ENCODE measurements at places on chromosomes 1 and 21. TPM values are rescaled to one million over a fixed set of nuclear protein-coding genes. Genes with fewer than 3 reads are reported as not detected.

The C8B gene
- total RNA-seq: not detected

GRCh38 chr1:27506703-27507102 is 16.7 kb upstream of the WASF2 start:
- no peak for DNase-seq

GRCh38 chr1:174189428-174190062 is 30.2 kb downstream of the RABGAP1L start:
- DNase-seq: no peak

The S100A3 gene
- total RNA-seq: 2.3 TPM

- peak; percentile 80 for DNase-seq
Observed at GRCh38 chr1:230031131-230031530, 35.9 kb upstream of the GALNT2 start.

DNA sequence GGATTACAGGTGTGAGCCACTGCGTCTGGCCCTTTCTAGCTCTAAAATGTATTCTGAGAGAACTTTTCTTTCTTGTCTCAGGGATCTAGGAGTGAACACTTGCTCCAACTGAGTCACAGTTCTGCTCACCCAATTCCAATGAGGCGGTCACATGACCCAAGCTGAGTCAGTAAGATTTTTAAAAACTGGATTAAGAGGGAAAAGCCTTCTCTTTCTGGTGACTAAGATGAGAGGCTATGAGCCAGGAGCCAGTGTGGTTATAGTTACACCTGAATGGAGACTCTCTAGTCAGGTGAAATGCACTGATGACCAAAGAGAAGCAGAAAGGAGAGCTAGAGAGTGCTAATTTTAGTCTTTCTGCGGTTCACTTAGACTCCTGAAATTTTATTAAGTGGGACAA is 9.5 kb upstream of the DEPDC1 start:
- DNase-seq: peak; percentile 73

- DNase-seq: peak; percentile 59
Observed at GRCh38 chr1:61616830-61617229, 108.1 kb downstream of the TM2D1 start.

DNA sequence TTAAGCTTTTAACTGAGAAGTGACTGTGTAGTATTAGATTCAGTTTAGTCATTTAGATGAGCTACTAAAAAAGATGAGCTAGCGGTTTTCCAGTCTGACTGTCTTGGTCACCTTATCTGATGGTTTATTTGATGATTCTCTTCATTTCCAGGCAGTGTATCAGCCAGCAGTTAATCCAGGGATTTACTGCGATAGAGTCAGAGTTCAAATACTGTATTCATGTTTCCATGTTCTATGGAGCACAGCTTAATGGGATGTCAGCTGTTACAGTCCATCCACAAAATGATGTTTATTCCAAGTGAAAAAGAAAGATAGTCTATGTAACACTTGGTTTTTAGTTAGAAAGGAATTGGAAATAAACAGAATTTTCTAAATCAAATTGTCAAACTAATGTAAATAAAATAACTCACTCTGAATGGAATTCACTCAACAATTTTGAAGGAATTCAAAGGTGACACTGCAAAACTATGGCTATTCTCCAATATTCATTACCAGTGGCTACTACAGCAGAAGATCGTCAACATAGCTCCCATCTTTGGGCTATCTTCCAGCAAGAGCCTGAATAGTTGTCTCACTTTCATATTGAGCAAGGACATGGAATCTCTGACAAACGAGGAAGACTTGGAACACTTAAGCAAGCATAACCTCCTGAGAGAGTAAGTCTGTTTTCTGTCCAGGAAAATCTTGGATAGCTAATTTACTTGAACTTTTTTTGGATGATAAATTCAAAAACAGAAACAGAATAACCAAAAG is 54.6 kb upstream of the DPT start:
- DNase-seq: no peak

The ANKRD35 gene
- 3.7 TPM for total RNA-seq

The PROX1 gene
- under 0.01 TPM for total RNA-seq

The RHD gene
- total RNA-seq: not detected

The CA14 gene
- total RNA-seq: not detected

The DCDC2B gene
- not detected for total RNA-seq

DNA sequence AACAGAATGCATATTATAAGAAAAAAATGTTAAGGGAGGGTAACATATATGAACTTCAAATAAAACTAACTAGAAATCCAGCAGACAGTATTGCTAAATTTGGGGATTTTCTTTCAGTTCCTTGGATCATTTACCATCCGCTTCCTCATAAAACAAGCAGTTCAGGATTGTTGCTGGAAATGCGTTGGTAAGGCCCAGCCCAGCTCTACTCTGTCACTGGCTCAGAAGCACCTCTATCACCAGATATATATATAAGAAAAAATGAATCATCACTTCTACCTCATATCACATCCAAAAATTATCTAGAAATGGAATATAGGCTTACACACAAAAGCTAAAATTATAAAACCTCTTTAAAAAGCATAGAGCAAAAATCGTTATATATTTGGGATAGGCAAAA is 28.2 kb upstream of the COG2 start:
- DNase-seq: no peak

The NCF2 gene
- 96.4 TPM for total RNA-seq

GRCh38 chr1:220280249-220280648 is 8.0 kb upstream of the RAB3GAP2 start:
- DNase-seq: no peak

The KCNE2 gene
- not detected for total RNA-seq

DNA sequence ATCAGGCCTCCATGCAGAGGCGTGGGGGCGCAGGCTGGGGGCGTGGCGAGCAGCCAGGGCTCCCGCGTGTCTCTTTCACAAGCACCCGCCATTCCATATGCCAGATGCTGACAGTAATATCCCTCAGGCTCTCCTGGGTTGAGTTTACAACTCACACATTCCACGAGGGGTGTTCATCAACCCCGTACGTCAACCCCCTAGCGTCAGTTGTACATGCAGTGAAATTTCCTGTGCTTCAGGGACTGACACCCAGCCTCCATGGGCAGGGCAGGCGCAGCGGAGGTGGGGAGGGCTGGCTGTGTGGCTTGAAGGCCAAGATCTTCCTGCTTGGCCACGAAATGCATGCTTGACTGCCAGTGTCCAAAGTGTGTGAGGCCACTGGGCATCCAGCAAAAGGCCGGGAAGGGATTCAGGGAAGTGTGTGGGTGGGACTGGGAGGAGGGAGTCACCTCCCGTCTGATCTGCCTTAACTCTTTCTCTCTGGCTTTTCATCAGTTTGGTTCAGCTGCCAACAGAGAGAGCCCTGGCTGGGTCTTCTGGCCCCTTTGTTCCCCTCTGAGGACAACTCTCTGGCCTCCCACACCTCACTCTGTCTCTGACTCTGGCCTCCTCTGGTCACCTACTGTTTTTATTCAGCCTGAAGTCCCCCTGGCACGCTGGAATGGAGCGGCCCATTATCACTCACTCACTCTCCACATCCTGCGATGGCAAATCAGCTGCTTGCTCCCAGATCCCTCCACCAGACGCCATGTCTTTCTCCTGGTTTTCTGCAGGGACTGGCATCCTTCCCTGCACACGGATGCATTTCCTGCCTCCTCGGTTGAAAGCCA is 33.8 kb downstream of the CLIC6 start:
- DNase-seq: peak; percentile 61

DNA sequence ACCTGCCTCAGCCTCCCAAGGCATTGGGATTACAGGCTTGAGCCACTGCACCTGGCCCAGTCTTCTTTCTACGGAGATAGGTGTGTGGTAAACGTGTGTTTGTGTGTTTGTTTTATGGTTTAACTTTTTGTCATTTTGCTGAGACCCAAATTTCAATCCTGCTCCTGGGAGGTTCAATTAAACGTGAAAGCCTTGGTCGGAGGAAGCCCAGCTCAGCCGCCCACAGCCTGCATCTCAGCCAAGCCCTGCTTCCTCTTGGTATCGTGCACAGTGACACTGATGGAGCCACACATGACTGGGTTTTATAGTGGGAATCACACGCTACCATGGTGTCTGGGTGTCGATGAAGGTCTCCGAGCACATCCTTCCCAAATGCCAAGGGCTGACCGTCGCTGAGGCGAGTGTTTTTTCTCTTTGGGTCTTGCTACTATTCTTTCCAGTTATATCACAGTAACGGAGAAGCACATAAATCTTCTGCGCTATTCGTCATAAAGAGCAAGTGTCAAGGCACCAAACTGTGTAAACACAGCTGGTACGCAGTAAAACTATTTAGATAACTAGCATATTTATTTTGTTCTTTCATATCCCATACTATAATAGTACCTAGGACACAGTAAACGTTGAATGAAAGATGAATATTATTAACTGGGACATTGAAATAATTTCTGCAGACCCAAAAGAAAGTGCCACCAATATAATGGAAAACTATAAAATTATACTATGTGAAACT is 39.3 kb downstream of the HLCS start:
- DNase-seq: no peak

The LINGO4 gene
- under 0.01 TPM for total RNA-seq

GRCh38 chr1:39576016-39576657 is 453 bp downstream of the PABPC4 start:
- no peak for DNase-seq

- DNase-seq: no peak
Observed at GRCh38 chr1:58886611-58887010, 102.8 kb upstream of the JUN start.

- no peak for DNase-seq
Observed at GRCh38 chr1:40844887-40845878, 17.0 kb downstream of the CITED4 start.
